Activated naive CD4-positive, alpha-beta T cell treated with Interleukin-2 at 50 U/mL for 16 hours (primary cell): ENCODE measurements at places on chromosomes 2 and 18.

- no peak for DNase-seq
Measured at GRCh38 chr2:195419033-195419432, 238.0 kb upstream of the SLC39A10 start.

GRCh38 chr2:38203446-38203810 lies 127.5 kb upstream of the CYP1B1 start:
- DNase-seq: no peak

DNA sequence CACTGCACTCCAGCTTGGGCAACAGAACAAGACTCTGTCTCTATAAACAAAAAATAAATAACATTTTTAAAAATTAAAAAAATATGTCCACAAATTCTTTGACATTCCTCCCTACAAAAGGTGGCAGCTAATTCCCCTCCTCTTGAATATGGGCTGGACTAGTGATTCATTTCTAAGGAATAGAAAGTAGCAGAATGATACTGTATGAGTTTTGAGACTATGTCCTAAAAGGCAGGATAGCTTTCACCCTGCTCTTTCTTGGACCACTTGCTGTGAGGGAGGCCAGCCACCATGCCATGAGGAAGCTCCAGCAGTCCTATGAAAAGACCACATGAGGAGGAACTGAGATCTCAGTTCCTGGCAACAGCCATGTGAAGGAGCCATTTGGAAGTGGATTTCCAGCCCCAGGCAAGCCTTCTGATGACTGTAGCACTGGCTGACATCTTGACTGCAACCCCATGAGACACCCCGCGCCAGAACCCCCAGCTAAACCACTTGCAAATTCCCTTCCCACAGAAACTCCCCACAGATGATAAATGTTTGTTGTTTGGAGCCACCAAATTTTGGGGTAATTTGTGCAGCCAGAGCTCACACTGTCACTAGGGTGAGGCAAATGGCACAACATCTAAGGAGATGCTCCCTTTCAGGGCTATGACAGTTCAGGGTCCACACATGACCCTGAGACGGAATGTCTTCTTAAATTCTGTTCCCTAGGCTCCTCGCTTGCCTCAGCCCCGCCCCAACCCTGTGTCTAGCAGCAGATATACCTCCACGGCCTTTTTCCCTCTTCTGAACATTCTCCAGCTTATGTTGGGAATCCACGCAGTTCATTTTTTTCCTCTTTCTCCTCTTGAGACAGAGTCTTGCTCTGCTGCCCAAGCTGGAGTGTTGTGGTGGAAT lies 17.1 kb upstream of the ATOH8 start:
- no peak for DNase-seq

DNA sequence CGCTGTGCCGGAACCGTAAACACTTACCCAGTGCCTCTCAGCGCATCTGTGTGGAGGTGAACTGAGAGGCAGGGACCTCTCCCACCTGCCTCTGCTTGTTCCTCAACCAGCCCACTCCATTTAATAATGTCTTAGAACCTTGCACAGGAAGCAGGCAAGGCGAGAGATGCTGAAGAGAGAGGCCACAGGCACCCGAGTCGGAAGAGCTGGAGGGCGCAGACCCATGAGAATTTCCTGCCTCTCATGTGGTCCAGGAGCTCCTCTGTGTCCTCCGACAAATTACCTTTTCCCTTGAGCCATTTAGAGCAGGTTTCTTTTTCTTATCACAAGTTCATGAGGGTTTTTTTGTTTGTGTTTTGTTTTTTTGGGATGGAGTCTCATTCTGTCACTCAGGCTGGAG lies 4.9 kb upstream of the RFX8 start:
- no peak for DNase-seq

- peak; percentile 4 for DNase-seq
Measured at GRCh38 chr18:59697236-59697932, at the start of gene CCBE1. CCBE1 (minus strand) TSS chr18:59697423.

- no peak for DNase-seq
Measured at GRCh38 chr2:241736111-241736510, 1.7 kb downstream of the D2HGDH start.

- no peak for DNase-seq
Measured at GRCh38 chr2:54977149-54977548, 73.1 kb downstream of the RTN4 start.

GRCh38 chr18:42619771-42620170 lies 495.7 kb downstream of the RIT2 start:
- DNase-seq: no peak

GRCh38 chr2:138901530-138901929 lies 121.3 kb upstream of the NXPH2 start:
- no peak for DNase-seq

DNA sequence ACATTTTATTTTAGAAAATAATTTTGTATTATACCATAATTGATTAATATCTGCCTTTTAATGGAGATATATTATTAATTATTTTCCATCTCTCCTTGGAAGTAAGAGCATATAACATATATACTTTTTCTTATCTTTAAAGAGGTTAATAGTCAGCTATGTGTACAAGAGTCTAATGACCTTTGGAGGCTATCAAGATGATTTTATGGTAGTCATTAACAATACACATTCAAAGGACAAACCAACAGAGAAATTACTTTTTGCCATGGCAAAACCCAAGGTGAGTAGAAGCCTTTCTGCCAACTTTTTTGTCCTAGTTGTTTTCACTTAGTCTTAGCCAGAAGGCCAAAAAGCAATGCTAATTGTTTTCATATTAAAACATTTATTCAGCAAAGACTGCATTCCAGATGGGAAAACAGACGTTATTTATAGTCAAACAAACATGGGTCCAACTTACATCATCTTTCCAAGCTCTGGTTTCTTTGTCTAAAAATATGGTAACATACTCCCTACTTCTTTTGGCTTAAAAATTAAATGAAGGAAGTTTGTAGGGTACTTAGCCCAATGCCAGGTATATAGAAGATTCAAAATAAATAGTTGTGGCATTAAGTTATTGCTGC lies 9.6 kb upstream of the DYNC2LI1 start:
- DNase-seq: no peak
